Fibroblast of upper back skin (primary cell): ENCODE measurements at places on chromosomes 4 and X.

DNA sequence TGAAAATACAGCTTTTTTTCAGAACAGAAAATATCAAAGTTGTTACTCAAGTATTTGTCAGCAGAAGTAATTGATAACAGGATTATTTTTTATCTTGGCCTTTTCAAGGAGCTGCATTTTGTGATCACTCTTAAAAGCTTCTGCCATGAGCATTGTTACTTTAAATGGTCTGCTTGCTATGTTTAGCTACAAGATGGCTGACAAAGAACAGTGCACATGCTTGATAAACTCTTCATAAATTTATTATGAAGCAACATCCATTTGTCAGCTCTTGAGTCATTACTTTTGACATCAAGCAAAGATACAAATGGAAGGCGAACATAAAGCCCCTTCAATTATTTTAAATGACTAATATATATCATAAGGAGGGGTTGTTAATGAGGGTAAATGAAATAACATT is 205.4 kb upstream of the RPS6KA3 start:
- DNase-seq, result no peak

GRCh38 chr4:41967392-41967791 is 14.2 kb upstream of the DCAF4L1 start:
- DNase-seq, result no peak

GRCh38 chr4:123339507-123340380 is 56.9 kb upstream of the SPRY1 start:
- no peak for DNase-seq

GRCh38 chr4:48011722-48012121 is 4.8 kb downstream of the CNGA1 start:
- DNase-seq, result no peak

DNA sequence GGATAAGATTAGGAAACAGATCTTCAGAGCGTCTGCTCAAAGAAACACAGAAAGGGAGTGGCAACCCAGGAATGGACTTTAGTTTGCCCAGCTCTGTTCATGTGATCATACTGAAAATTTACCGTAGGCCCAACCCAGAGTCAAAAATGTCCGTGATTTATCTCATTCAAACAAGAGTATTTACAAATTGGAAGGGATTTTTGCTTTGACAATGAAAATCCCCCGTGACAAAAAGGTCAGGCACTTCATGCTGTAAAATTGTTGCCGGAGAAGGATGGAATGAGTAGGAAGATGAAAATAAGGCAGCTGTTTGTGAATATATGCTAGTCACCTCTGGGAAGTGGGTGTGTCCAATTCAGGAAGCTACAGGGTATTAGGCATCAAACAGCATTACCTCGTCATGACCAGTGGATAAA is 1.2 kb downstream of the SULT1B1 start:
- DNase-seq, result no peak

GRCh38 chr4:70737006-70737405 is 15.2 kb downstream of the RUFY3 start:
- DNase-seq, result no peak

DNA sequence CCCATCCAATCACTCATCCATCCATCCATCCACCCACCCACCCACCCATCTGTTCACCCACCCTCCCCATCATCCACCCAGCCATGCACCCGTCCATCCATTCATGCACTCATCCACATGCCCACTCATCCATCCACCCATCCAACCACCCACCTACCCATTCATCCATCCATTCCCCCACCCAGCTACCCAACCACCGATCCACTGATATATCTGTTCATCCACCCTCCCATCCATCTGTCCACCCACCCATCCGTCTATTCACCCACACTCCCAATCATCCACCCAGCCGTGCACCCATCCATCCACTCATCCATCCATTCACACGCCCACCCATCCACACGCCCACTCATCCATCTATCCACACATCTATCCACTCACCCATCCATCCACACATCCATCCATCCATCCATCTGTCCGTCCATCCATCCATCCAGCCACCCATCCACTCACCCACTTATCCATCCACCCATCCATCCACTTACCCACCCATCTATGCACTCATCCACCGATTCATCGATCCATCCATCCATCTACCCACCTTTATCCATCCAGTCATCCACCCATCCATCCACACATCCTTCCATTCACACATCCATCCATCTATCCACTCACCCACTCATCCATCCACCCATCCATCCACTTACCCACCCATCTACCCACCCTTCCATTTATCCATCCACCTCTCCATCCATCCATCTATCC is 28.4 kb downstream of the ASMTL start:
- no peak for DNase-seq

- DNase-seq, result peak; percentile 70
Measured at GRCh38 chr4:143667461-143667860, 33.0 kb downstream of the FREM3 start.

- DNase-seq, result no peak
Measured at GRCh38 chrX:128439159-128439558, 387.0 kb upstream of the ACTRT1 start.

DNA sequence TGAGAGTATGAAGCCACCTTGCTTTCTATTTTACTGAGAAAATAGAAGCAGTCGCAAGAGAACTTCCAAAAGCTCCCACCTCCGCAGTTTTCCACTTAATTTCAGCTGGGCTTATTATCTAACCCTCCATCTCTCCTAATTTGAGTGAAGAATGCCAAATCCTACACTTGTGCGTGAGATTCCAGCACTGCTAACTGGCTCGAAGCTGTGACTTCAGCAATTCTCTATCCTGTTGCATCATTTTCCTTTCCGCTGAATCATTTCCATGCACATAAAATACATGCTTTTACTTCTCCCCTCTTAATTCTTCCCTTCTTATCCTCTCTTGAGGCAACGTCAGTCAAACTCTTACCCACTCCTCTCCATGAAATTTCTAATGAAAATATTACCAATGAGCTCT is 189.5 kb downstream of the GASK1B start:
- DNase-seq, result no peak

DNA sequence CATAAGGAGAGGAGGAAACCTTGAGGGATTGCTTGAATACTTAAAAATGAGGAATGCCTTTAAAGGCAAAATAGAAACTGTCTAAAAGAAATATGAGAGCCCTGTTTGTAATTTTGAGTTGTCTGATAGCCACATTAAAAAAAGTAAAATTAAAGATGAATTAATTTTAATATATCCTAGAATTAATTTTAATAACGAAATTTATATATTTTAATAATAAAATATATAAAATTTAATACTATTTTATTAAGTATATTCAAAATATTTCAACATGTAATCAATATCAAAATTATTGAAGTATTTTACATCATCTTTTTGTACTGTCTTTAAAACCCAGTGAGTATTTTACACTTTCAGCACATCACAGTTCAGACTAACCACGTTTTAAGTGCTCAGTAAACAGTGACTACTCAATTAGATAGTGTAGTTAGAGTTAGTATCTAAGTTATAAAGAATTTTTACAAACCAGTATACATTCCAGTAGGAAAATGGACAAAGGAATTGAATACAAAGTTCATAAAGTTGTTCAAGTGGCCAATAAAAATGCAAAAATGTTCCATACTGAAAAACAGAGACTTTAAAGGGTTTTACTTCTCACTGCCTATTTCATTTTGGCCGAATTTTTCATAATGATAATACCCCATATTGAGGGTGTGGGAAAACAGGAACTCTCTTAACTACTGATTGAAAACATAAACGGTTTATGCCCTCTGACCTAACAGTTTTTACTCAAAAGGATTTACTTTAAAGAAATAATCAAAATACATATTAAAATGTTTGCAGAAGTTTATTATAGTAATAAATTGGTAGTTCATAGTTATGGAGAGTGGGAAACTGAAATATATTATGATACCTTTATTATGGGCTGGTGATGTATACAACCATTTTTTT is 2.9 kb downstream of the SLC30A9 start:
- no peak for DNase-seq

GRCh38 chr4:104206784-104207183 is 287.9 kb downstream of the CXXC4 start:
- DNase-seq, result no peak
